Esophagus squamous epithelium (tissue), 5 donors: ENCODE measurements at places on chromosomes 5 and 9.

DNA sequence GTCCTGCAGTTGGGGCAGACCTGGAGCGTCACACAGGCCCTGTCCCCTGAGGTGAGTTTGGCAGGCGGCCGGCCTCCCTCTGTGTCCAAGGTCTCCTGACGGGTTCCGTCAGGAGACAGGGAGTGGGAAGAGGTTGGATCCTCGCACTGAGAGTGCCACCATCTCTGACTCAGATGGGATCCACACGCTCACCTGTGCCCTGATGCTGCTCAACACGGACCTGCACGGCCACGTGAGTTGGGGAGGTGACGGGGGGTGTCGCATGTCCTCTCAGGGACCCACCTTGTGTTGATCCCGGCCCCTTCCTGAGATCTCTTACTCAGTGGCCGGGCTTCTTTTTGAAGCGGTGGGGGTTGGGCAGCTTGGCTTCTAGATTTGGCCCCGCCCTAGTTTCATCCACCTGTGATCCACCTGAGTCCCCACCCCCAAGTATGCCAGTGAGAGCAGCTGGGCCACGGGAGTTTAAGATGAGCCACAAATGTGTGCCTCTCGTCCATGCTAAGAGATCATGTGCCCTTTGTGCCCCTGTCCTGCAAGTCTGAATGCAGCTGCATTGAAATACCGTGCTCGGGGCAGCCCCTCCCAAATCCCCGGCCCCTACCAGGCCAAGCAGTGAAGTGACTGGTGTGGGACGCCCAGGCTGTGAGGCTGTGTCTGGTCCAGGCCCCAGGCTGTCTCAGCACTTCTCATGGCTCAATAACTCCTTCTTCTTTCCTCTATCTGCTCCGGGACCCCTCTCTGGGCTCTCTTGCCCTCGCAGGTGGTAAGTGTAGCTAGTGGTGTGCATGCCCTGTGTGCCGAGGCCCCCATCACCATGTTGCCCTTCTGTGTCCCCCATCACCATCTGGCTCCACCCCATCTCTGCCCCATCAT, 27.2 kb downstream of the PSD2 start:
- DNase-seq, result no peak

- no peak for DNase-seq
These were observed 47.0 kb downstream of the SEMA6A start for GRCh38 chr5:116527582-116527981.

DNA sequence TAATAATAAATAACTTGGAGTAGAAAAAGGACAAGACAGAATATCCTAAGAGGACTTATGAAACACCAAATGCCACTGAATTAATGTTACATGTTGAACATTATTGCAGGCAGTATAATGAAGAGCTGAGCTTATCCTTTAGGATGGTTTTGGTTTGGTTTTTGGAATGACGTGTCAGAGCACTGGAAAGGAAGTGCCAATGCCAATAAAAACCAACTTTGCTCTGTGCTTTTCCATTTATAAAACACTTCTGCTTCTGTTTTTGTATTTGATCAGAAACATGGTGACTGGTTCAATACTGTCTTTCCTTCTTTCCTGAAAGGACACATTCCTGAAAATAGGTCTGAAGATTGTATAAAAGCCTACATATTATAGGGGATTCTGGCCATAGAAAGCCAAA, 4.2 kb downstream of the MEGF10 start:
- no peak for DNase-seq

DNA sequence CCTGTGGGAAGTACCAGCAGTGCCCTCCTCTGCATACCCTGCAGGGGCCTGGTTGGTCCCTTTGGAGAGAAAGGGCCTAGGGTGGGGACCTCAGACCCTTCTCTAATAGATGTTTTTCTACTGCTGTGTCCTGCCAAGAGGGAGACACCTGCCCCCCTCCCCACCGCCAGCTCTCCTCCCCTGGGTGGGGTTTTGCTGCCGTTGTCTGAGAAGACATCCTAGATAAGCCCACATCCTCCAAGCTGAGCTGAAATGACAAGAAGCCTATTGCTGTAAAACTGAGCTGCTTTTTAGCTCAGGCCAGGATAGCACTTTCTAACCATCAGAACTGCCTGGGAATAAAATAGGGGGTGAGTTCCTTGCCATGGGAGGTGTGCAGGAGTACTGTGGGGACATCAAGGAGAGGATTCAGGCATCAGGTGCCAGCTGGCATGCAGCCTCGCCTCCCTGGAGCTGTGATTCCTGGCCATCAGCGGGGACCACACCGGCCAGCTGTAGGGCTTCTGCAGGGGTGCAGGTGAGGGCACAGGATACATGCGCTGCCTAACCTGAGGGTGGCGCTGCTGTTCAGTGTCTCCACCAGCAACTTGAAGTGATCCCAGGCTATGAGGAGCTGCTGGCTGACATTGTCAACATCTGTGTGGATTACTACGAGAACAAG, 37.9 kb downstream of the CYFIP2 start:
- no peak for DNase-seq

GRCh38 chr5:130955041-130955440, 210.0 kb downstream of the HINT1 start:
- DNase-seq, result no peak

DNA sequence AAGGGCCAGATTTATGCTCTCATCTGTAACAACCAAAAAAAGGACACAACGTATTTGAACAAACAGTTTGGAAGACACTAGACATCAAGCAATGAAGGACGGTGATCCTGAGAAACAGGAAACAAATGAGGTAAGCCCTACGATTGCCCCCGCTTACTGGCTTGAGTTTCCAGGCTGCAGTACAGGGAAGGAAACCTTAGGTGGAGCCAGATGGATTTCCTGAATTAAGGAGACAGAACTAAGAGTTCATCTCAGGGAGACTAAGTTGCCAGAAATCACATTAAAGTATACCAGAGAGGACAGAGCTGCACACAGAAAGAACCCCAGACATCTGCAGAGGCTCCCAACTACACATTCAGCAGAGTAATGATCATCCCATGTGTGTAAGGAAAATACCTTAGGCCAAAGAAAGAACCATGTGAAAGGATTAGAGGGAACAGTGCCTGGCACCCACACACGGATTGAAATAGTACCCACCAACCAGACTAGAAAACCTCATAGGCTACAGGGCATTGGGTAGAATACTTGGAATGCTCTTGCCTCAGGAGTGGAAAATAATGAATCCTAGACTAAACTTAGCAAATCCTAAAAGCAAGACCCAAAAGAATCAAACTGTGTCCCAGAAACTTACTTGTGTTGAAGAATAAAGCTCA, 99.3 kb upstream of the NIPBL start:
- DNase-seq, result no peak

GRCh38 chr9:91832322-91832721, 117.7 kb downstream of the ROR2 start:
- DNase-seq, result no peak

- no peak for DNase-seq
These were observed 51.6 kb downstream of the F2RL2 start for GRCh38 chr5:76571559-76571958.

GRCh38 chr5:149379177-149379761, at the start of gene IL17B:
Gene IL17B (minus strand): TSS chr5:149379292. CDS start chr5:149379225, 67 bp downstream.
- no peak for DNase-seq

DNA sequence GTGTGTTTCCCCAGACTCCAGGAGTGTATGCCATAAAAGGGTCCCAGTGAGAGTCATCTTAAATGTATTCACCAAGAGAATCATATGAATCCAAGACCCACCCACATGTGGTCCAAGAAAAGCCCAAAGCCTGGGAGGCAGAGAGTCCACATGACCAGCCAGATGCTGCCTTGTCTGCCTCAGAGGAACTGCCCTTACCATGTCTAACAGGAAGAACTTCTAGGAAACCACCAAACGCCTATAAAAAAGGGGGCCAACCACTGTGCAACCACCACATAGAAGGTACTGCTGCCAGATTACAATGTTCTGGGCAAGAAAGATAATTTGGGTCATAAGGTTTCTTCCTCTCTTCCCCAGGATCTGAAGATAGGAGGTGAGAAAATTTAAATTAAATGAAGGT, 129.8 kb upstream of the SLC24A2 start:
- no peak for DNase-seq

- no peak for DNase-seq
These were observed 27.0 kb downstream of the SUB1 start for GRCh38 chr5:32612134-32612888.

GRCh38 chr5:142934051-142934762, 164.0 kb downstream of the ARHGAP26 start:
- no peak for DNase-seq

- DNase-seq, result no peak
These were observed 16.4 kb upstream of the C5orf58 start for GRCh38 chr5:170216257-170216864.

GRCh38 chr5:164301136-164301535, 795.7 kb downstream of the MAT2B start:
- DNase-seq, result no peak

- no peak for DNase-seq
These were observed 132.9 kb downstream of the ROR2 start for GRCh38 chr9:91817106-91817492.

- DNase-seq, result no peak
These were observed 422.3 kb downstream of the TMEM232 start for GRCh38 chr5:110304176-110304575.

GRCh38 chr5:179124273-179124852, 64.2 kb downstream of the ZNF354C start:
- DNase-seq, result no peak

- no peak for DNase-seq
These were observed 80.2 kb upstream of the PANK3 start for GRCh38 chr5:168659286-168659847.

DNA sequence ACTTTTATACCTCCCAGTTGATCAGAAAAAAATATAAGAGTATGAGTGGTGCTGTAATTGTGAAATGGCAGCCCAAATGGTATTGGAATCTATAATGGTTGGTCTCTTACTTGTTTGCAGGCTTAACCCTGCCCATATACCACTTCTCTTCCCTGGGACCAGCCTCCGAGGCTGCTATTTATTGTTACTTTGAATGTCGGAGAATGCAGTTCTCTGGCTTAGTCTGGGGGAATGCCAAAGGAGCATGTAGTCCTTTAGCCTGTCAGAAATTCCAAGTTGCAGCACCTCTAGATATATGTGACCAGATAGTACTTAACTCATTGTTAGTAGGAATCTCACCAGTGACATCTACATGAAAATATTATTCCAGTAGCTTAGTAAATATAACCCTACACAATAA, 47.5 kb downstream of the SLC44A1 start:
- DNase-seq, result no peak

DNA sequence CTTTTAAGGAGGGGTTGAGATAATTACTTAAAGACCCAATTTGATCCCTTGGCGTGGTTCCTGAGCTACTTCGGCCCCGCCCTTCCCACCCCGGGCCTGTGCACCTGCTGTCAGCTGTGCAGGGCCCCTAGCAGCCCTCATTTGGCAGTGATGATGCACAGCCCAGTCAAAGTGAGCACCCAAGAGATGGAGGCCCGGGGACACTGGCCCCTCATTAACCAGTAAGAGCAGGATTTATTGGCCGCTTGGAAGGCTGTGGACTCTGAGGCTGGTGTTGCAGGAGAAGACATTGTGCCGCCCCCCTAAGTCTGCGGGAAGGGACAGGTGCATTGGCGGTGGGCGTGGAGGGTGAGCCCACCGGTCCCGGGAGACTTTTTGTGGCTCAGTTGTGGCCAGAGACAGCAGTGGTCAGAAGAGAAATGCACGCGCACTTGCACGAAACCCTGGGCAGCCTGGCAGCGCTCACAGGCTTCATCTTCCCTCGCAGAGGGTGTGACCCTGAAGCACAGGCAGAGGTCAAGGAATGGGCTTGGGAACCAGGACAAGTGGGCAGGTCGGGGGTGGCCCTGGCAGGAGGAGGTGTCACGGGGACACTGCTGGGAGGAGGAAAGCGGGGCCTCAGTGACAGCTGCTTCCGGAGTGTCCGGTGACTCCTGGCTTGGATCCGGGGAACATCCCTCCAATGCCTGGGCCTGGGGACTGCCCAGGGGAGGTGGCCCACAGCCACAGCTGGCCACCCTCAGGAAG, 74.0 kb upstream of the RXRA start:
- DNase-seq, result no peak

DNA sequence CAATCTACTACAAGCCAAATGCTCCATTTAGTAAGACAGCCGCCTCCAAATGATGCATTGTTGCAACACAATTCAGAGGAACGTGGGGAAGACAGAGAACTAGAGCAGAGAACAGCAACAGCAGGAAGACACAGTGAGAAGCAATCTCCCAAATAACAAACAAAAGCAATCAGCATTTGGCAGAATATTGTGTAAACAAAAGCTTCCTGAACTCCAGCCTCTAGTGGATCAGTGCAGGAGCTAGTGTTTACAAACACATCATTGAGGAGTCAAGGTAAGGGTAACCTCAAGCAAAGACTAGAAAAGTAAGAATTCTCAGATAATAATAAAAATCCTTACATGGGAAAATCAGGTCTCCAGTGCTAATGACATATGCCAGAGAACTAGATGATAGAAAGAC, 20.6 kb downstream of the FST start:
- DNase-seq, result no peak

- DNase-seq, result no peak
These were observed 76.5 kb downstream of the KCTD16 start for GRCh38 chr5:144247131-144247530.

DNA sequence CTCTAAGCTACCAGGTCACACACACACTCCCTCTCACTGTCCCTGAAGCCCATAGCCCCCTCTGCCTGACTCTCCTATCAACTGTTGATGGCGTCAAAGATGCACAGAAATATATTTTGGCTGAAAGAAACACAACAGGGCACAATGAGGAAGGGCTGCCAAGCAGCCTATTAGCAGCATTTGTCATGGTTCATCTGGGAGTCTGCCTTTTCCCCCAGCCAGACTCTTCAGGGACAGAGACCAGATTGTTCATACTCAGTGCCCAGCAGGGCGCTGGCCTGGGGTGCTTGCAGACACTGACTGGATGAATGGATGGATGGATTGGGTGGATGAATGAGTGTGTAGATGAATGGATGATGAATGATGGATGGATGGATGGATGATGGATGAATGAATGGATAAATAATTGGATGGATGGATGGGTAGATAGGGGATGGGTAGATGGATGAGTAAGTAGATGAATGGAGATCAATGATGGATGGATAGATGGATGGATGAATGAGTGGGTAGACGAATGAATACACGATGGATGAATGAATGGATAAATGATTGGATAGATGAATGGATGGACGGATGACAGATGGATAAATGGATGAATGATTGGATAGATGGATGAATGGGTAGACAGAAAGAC, 90.5 kb downstream of the ADAMTS2 start:
- DNase-seq, result no peak

GRCh38 chr5:14161825-14162556, 18.8 kb downstream of the TRIO start:
- no peak for DNase-seq

DNA sequence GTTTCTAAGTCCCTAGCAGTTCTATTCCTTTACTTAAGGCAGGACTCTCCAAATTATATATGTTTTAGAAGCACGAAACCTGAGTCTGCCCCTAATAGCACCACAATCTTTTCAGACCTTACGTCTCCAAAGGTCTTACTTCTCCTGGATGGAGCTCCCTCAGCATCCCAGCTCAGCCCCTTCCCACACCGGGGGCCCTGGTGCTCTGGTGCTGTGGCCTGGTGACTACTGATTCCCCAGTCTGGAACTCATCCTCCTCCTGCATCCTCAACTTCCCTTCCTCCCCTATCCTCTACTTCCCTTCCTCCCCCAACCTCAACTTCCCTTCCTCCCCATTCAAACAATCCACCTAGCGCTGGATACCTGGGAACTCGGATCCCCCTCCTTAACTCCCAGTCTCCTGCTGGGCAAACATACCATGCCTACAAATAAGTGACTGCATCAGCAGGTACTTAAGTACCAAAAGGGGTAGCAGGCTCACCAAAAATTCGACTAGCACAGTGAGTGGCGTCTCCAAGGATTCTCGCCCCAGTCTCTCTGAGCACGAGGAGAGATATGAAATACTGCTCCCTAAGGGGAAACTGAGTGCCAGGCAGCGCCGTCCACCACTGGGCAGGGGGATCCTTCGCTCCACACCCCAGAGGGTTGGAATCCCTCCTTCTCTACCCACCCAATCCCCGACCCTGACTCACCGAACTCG, 831 bp downstream of the IGFBPL1 start:
- no peak for DNase-seq
